Non-pigmented ciliary epithelial cell (primary cell): ENCODE measurements at places on chromosomes 11 and 22.
A peak's percentile ranks its signal among the peaks of the same experiment; 100 is the strongest.

- no peak for DNase-seq
Observed at GRCh38 chr11:69384251-69385143, 90.5 kb downstream of the MYEOV start.

- DNase-seq: no peak
Observed at GRCh38 chr11:124877631-124877909, 12.3 kb downstream of the ROBO3 start.

GRCh38 chr11:107669893-107670601 is 41.8 kb downstream of the SLN start:
- no peak for DNase-seq

DNA sequence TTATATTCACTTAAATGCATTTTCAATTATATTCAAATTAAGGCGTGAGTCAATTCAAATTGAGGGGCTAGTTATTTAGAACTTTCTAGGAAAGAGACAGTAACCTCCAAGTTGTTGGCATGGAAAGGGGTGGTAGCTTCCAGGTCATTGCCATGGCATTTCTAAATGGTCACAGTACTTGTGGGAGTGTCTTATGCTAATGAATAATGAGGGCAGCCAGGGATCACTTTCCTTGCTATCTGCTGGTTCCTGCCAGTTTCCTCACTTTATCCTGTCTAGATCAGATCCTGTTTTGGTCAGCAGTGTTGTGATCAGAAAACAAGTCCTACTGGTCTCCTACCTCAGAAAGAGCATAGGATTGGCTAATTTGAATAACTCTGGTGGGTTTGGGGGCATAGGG is 21.8 kb upstream of the RNASEH2C start:
- DNase-seq: no peak

DNA sequence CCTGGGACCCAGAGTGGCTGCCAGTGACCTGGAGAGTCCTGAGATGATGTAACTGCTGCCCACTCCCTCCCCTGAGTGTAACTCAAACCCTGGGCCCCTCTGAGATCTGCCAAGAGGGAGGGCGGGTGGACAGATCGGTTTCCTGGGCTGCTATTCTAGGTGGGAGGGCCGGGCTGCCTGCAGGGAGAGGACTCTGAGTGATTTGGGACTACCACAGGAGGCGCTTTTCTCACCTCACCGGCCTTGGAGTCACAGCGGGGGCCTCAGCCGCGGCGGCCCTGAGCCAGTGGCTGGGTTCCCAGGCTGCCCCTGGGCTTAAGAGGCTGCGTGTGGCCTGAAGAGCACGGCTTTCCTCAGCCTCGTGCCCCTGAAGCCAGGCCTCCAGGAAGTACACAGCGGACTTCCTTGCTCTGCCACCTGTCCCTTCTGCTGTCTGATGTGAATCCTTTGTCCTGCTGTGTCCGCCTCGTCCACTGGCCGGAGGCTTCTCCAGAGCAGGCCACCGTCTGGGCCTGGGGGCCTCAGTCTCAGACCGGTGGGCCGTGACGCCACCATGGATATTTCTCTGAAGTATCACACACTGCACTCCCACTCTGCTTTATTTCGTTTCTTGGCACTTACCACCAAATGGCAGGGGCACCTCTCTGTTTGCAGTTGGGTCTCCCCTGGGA is 11.5 kb downstream of the RELT start:
- no peak for DNase-seq

DNA sequence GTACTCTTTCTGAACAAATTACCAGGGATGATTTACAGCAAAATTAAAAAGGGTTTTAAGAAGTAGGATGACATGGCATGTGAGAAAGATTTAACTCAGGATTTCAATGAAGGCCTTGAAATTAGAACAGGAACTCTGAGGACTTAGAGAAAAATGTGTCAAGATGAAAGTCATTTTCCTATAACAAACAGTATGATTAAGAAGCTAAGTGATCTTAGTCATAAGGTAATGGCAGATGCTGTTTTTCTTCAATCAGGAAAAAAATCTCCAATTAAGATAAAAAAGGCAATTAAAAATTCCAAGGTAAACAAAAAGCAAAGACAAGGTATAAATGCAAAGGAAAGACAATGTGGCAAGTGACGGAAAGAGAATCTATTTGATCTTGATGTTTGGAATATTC is 73.5 kb downstream of the GAB2 start:
- no peak for DNase-seq

GRCh38 chr11:109864834-109865547 is 228.2 kb upstream of the ZC3H12C start:
- DNase-seq: peak; percentile 48

DNA sequence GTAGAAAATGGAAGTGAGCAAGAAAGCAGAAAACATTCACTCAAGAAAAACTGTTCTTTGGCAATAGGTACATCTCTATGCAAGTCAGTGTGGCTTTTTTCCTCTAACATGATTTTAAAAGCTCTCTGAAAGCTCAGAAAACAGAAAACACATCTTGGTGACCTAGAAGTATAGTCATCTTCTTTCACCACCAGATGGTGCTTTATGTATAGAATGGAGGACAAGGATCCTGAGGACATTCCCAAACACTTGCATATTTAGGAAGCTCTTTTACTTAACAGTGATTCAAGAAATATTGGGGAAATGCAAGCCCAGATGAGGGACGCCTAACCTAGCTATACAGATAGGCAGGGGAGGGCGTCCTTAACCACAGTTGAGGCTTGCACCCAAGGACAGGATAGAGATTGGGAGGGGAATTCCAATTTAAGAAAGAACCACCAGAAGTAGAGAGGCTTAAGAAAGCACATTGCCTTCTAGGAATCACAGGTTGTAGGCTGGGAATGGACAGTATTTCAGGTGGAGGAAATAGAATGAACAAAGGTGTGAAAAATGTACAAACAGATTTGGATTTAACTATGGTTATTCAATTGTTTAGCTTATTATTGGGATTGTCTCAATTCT is 13.8 kb upstream of the CCDC81 start:
- DNase-seq: peak; percentile 22

DNA sequence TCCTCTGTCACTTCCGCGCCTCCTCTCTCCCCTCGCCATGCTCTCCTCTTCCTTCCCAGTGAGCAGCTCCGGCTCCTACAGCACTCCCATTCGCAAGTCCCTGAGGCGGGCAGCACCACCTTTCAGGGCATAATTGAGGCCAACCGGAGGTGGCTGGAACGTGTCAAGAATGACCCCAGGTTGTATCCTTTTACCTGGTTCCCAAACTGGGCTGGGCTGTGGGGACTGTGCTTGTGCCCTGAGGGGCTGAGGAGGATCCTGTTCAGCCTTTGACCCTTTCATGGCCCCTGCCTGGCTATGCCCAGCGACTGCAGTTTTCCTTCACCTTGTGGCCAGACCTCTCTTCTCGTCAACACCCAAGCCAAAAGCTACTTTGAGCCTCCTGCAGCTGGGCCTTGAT is 84.1 kb downstream of the CEP164 start:
- DNase-seq: no peak

DNA sequence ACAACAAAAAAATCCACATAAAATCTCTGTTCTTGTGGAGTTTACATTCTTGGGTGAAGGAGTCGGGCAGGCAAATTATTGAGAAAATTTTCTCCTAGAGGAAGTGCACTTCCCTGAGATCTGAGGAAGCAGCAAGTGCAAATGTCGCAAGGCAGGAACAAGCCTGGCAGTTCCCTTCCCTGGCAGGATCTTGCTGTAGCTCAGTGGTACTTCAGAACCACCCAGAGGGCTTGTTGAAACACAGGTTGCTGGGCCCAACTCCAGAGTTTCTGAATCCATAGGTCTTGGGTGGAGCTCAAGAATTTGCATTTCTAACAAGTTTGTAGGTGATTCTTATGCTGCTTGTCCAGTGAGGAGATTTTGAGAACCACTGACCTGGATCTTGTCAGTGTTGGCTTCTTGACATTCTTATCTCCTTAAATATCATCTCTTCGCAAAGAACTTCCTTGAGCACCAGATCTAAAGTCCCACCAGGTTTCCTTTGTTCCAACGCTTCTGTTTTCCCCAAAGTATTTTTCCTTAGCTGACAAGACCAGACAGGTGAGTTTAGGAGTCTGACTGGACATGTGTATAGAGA is 9.6 kb downstream of the QSER1 start:
- no peak for DNase-seq

DNA sequence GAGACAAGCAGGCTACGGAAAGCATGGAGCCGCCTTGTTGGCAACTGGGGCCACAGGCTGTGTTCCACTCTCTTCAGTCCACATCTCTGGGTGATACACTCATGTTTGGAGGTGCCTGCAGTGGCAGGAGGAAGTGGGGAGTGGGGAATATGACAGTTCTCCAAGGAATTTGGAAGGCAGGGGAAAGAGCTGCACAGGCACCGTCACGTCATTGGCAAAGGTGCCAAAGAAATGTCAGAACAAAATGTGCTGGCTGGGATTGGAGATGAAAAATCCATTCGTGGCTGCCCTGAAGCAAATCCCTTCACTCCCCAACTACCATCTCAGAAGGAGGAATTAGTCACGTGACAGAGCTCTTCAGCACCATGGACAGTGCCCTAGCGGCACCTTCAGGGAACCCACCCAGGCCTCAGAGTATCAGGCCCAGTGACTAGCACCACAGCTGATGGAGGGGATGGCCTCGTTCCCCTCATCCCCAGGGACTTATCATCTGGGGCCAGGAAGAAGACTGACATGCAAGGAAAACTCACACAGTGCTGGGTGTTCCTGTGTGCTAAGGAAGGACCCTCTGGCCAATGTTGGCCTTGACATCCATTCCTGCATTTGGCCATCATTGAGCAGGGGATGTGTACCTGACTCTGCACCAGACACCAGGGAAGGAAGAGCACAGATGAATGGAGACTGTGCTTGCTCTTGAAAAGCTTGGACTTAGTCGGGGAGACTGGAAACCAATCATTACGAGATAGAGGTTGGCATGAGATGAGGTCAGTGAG is 48.5 kb upstream of the PRDM11 start:
- DNase-seq: no peak
